Fibroblast of lung (primary cell): ENCODE measurements at places on chromosomes 13 and 19. TPM values are rescaled to one million over a fixed set of nuclear protein-coding genes. Genes with fewer than 3 reads are reported as not detected.

GRCh38 chr13:47168066-47168465 is 271.2 kb upstream of the HTR2A start:
- DNase-seq: peak; percentile 67

GRCh38 chr19:49779731-49780555 is 13.1 kb downstream of the AP2A1 start:
- DNase-seq: no peak

GRCh38 chr13:99545979-99546378 is 44.7 kb downstream of the TM9SF2 start:
- no peak for DNase-seq

DNA sequence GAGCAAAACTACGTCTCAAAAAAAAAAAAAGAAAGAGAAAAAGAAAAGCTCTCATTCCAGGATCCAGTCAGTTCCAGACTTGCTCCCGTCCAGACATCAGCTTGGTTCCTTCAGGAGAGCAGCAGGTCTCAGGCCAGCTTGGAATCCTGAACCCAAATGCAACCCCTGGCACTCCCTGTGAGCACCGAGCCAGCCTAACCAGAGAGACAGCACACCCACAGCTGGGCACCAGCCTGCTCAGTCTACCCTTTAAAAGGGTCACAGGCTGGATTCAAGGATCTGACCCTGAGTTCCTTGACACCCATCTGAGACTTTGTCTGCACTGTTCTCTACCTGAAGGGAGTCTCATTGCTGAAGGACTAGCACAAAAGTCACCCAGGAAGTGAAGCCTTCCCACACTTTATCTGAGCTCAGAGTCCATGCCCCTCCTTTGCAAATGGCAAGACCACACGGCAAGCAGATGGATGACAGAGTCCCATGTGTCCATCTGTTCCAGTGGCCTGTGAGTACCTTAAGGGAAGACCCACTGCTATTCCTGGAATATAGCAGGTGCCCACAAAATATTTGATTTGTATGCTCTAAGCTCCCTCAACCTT is 1.4 kb downstream of the PEPD start:
- no peak for DNase-seq

DNA sequence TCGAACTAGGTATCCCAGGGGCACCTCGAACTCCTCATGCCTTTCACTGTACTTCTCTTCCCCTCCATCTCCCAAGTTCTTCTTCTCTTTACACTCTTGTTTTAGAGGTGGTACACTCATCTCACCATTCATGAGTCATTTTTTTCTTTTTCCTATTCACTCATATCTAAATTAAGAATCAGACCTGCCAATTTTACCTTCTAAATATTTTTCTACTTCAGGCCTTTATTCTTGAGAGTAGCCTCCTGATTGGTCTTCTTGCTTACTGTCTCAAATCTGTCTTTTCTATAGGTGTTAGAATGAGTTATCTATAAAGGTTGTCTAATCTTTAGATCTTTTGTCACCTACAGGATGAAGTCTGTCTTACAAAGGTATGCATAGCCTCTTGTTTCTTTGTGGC is 20.7 kb downstream of the TDRD3 start:
- no peak for DNase-seq

SLC46A3 gene
- total RNA-seq: 4.6 and 6.4 TPM in 2 replicates
